ENCODE measurements at places on chromosomes 1 and 21. TPM values are rescaled to one million over a fixed set of nuclear protein-coding genes. Genes with fewer than 3 reads are reported as not detected.

- no peak for DNase-seq
Measured at GRCh38 chr21:15281714-15282113, 216.9 kb upstream of the NRIP1 start.

NASP gene
- polyA plus RNA-seq: 139 TPM

- DNase-seq: no peak
Measured at GRCh38 chr1:54398963-54399528, 7.1 kb downstream of the SSBP3 start.

MRPL37 gene
- polyA plus RNA-seq: 65.1 TPM

DNA sequence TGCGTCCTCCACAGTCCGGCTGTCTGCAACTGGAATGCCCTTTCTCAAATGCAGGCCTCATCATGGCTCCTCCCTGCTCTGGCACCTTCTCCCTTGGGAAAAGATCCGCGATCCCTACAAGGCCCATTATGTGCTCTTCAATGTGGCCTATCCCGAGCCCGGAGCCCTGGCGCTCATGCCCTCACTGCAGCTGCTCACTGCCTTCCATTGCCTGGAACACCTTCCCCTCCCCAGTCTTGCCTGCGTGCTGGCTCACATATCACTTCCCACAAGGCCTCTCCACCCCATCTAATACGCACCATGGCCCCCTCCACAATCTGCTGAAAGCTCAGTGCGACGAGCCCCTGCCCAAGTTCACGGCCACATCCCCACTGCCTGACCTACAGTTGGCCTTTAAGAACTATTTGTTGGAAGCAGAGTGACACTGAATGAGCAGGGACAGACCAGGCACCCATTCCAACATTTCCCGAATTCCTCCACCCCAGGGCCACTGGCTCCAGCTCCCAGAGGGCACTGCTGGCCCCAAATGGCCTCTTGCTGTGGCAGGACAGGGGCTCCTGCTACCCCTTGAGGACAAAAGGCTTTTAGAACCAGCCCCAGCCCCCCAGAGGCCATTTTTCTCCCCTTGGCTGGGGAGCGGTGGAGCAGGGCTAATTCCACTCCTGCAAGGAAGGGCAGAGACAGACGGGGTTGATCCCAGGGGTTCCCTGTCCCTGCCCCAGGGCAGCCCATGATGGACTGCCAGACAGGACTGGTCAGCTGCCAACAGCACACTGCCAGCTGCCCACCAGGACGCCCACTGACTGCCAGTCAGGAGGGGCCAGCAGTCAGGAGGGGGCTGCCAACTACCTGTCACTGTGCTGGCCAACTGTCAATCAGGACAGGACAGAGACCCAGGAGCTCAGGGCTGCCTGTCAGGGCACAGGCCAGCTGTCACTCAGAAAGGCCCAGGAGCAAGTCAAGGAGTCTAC, 64.8 kb downstream of the DHRS3 start:
- DNase-seq: no peak

DNA sequence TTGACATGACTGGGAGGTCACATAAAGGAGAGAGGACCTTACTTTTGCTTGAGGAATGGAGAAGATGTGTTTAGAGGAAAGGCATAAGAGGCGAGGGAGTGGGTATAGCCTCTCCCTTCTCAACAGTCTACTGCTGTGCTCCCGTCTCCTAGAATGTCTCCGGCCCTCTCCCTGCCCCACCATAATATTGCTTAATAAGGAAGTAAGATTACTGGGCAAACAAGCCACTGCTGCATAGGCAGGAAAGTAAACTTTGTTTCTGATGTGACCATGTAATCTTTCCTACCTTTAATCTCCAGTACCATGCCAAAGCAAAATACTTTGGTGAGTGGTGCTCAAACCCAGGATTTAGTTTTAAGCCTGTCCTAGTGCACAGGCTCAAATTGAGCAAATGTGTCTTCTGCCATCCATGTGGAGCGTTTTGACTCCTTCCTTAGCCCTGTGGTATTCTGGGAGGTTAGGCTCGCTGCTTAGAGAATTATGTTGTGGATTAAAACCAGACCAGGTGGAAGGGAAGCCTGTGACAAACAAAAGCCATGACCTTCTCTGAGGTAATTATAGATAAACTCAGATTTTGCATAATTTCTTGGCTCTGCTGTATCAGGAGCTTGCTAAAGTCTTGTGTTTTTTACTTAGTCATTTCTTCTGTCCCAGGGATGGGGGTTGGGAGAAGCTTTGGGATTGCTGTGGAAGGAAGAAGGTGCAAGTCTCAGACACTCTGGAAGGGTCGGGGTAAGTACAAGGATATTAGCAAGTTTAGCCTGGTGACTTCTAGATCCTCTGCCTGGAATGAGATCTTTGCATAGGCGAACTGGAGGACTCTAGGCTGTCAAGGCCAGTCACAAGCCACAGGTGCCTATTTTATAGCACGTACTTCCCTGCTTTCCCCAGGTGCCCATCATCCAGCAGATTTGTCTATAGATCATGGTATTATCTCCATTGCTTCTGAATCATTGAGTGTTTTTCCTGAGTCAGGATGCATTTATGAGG, 34.5 kb upstream of the DIPK1A start:
- no peak for DNase-seq

GJA9 gene
- 0.34 TPM for polyA plus RNA-seq

DNA sequence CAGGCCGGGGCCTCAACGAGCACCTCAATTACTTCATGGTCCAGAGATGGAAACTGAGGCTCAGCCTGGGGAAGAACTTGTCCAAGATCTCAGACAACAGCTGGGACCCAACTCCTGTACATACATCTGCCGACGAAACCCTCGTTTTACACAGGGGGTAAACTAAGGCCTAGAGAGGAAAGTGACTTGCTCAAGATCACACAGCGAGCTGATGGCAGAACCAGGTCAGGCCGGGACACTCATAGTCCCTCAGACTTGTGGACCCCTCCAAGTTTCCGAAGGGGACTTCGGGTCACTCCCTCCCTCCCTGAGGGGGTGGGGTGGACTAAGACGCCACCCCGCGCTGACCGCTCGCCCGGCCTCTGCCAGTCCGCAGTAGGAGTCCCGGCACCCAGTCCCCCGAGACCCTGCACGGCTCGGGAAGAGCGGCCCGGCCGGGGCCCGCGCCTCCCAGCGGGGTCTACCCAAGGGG, 430 bp downstream of the WASF2 start:
- peak; percentile 63 for DNase-seq

CLCA2 gene
- 0.66 TPM for polyA plus RNA-seq

PRR9 gene
- not detected for polyA plus RNA-seq

- DNase-seq: no peak
Measured at GRCh38 chr1:91546301-91546581, 45.6 kb downstream of the CDC7 start.

DNA sequence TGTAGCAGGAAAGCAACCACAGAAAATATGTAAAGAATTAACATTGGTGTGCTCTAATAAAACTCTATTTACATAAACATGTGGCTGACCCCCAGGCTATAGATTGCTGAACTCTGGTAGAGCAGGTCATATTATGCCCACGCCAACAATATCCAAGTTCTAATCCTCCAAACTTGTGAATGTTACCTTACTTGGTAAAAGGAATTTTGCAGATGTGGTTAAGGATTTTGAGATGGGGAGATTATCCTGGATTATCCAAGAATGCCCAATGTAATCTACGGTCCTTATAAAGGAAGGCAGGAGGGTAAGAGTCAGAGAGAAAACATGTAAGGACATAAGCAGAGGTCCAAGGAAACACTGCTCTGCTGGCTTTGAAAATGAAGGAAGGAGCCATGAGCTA, 201.0 kb downstream of the USH2A start:
- no peak for DNase-seq

DNA sequence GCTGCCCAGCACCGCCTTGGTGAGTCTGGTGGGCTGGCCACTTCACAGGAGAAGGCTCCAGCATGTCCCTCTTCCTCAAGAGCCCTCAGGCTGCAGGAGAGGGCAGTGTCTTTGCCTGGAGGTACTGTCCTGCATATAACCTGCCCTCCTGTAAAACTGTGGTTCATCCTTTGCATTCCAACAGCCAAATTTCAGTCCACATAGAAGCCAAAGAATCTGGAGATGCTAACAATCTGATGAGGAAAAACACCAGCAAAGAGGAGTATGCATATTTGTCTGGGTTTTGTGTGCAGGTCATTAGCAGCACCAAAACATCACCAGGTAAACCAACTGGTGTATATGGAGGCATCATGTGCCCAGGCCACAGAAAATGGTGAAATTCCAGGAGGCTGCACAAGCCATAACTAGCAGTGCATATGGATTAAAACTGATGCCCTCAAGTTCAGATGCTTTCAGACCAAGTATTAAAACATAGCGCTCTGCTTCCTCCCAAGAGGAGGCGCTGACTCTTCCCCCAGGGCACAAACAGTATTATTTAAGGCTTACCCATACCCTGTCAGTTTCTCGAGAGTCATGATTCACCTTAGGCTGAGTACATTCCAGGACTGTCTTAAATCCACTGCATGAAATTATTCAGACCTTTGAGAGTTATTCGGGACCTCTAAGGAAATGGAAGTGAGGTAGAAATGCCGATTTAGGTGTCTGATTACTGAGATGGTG, 150.5 kb upstream of the COA6 start:
- no peak for DNase-seq

DNA sequence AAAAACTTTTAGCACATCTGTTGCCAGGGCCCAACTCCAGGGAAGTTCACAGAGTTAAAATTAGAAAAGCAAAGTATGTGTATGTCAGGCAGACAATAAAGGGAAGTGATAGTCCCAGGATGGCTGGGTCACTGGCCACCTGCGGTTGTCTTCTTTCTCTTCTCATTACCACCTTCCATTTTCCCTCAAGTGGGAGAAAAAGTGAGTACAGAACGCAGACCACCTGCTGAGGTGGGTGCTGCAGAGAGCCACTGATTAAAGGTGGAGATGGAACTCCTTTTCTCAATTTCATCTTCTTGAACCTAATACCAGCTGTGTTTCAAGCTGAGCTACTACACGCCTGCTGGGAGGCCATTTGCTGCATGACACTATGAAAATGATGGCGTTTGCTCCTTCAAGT, 88.8 kb upstream of the PDE4B start:
- no peak for DNase-seq

- peak; percentile 82 for DNase-seq
Measured at GRCh38 chr1:157993147-157993917, at the start of gene KIRREL1. Gene KIRREL1 (plus strand): TSS chr1:157993645. CDS start chr1:157993677, 32 bp downstream.

GRCh38 chr1:14599800-14600199, 1.3 kb downstream of the KAZN start:
- no peak for DNase-seq

INTS11 gene
- 87.7 TPM for polyA plus RNA-seq

DNA sequence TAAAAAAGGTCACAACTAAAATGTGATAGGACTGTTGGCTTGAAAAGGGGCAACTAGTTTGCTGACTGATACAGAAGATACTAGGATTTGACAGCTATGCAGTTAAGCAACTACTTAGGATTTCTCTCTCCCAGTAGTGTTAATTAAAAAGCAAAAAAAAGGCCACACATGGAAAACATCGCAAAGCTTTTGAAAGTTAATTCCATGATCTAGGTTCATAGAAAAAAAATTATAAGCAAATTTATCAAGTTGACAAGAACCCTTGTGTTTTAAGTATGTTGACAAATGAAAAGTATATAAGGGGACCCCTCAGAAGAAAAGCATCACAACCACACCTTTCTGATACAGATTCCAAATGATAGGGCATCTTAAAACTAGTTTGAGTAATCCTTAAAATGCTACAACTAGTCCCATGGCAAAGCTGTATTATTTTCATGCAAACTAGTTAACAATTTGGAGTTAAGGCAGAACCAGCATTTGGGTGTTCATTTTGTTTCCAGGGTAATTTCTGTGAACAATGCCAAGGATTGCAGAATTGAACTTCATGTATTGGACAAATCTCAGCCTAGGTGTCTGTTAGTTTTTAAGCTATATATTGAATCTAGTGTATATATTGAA, 4.1 kb downstream of the PNRC2 start:
- DNase-seq: no peak

CAMSAP2 gene
- 16.4 TPM for polyA plus RNA-seq

DNA sequence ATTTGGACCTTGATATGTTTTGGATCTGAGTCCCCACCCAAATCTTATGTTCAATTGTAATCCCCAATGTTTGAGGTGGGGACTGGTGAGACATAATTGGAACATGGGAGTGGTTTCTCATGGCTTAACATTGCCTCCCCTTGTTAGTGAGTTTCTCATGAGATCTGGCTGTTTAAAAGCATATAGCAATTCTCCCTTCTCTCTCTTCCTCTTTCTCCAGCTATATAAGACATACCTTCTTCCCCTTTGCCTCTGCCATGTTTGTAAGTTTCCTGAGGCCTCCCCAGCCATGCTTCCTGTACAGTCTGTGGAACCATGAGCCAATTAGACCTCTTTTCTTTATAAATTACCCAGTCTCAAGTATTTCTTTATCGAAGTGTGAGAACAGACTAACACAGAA, 692.4 kb downstream of the KCNT2 start:
- no peak for DNase-seq

- DNase-seq: peak; percentile 64
Measured at GRCh38 chr1:233033361-233033760, 83.0 kb downstream of the NTPCR start.

- DNase-seq: no peak
Measured at GRCh38 chr1:56064705-56065104, 514.7 kb downstream of the PLPP3 start.

- DNase-seq: no peak
Measured at GRCh38 chr1:160204526-160205241, 500 bp upstream of the PEA15 start.

GRCh38 chr1:217539510-217539909, 91.4 kb downstream of the GPATCH2 start:
- DNase-seq: no peak

DNA sequence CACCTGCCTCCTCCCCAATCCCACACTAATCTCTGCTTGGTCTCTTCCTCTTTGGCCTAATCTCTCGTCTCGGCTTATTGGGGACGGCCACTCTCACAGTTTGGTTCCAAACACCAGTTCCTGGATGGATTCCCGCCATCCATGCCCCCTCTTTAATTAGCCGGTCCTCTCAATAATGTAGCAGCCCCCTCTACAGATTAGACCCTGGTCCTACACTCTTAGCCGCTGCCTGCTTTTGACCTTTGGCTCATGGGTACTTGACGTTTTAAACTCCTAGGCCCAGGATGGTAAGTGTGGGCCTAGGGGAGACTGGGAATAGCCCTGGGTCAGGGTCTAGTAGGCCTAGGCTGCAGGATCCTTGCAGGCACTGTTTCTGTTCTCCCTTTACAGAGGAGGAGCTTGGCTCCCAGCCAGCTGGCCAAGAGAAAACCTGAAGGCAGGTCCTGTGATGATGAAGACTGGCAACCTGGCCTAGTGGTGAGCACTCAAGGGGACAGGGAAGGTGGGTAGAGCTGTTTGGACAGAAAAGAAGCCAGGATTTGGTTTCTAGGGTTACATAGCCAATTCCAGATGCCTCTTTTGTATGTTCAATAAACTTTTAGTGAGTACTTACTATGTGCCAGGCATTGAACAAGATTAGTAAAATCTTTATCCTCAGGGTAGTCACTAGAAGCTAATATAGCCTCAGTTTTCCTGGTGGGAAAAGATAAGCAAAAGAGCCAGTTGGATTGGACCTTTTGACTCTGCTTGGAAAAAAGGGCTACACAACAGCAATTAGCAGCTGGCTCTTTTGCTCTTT, 758 bp downstream of the RAD54L start:
- DNase-seq: peak; percentile 15

GRCh38 chr1:226046240-226046639, 16.3 kb upstream of the H3-3A start:
- no peak for DNase-seq

GRCh38 chr1:100443811-100444571, 91.7 kb downstream of the CDC14A start:
- DNase-seq: peak; percentile 15
